ENCODE measurements at places on chromosomes 5 and 9. TPM values are rescaled to one million over a fixed set of nuclear protein-coding genes. Genes with fewer than 3 reads are reported as not detected.

CCL27 gene
- not detected for total RNA-seq

PCDHGA6 gene
- total RNA-seq, result 0.98 TPM

DNA sequence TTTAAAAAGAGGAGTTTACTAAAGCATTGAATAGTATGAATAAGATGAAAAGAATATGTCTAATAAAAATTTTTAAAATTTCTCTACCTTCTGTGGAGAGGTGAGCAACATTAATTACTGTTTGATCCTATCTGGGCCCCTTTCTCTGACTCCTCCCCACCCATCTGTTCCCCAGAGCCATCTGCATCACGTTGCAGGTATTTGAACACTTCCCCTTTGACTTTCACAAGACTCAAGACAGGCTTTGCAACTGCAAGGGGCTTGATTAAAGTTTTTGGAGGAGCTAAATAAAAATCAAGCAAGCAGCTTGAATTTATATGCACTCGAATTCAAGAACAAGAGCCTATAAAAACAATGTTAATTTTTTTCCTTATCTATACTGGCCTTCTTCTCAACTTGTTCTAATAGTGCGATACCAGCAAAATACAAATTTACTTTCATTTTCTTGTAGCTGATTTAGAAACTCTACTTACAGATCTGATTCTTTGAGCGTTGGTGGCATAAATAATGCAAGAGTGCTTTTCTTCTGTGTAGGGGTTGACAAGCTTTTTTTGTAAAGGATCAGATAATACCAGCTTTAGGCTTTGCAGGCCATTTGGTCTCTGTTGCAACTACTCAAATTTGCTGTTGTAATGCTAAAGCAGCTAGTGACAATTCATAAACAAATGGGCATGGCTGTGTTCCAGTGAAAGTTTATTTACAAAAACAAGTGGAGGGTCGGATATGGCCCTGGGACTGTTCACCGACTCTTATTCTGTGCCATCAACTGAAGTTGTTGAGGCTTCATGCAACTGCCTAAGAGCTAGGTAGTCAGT lies 21.2 kb downstream of the TXNDC8 start:
- DNase-seq, result no peak

- DNase-seq, result no peak
Observed at GRCh38 chr5:89301321-89302025, 418.5 kb upstream of the MEF2C start.

- no peak for DNase-seq
Observed at GRCh38 chr5:6317116-6317798, 61.1 kb downstream of the MED10 start.

DNA sequence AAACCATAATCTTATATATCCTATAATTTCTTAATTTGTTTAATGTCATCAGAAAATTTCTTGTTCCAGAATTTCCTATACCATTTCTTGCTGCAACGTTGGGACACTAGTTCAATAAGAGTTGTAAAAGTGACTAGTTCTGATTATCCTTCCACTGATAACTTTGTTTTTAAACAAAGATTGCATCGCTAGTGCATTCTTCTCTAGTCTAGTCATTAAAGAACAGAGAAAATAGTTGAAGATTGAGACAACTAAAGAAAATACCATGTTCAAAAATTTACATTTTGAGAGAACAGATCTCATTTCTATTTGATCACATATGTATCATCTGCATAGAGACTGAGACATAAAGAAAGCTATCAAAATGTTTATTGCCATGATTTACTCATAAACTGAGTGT lies 1888.2 kb downstream of the EFNA5 start:
- no peak for DNase-seq

All from LHCN-M2 (cell line).